ENCODE measurements at places on chromosomes 7 and 10. TPM values are rescaled to one million over a fixed set of nuclear protein-coding genes. Genes with fewer than 3 reads are reported as not detected.

- H3K27me3 ChIP-seq, result no peaks in the 10 kb centered on the region
- peak overlapping the region; percentile 30 for H3K4me3 ChIP-seq
- peak; percentile 11 for DNase-seq
Measured at GRCh38 chr10:117830787-117831212, 215.9 kb downstream of the RAB11FIP2 start.

GRCh38 chr7:135091717-135092116 is 56.2 kb upstream of the TMEM140 start:
- no peak overlapping the region for H3K4me3 ChIP-seq
- H3K4me1 ChIP-seq, result no peaks in the 10 kb centered on the region
- no peak overlapping the region for H3K27ac ChIP-seq
- H3K36me3 ChIP-seq, result no peaks in the 10 kb centered on the region
- DNase-seq, result no peak

DNA sequence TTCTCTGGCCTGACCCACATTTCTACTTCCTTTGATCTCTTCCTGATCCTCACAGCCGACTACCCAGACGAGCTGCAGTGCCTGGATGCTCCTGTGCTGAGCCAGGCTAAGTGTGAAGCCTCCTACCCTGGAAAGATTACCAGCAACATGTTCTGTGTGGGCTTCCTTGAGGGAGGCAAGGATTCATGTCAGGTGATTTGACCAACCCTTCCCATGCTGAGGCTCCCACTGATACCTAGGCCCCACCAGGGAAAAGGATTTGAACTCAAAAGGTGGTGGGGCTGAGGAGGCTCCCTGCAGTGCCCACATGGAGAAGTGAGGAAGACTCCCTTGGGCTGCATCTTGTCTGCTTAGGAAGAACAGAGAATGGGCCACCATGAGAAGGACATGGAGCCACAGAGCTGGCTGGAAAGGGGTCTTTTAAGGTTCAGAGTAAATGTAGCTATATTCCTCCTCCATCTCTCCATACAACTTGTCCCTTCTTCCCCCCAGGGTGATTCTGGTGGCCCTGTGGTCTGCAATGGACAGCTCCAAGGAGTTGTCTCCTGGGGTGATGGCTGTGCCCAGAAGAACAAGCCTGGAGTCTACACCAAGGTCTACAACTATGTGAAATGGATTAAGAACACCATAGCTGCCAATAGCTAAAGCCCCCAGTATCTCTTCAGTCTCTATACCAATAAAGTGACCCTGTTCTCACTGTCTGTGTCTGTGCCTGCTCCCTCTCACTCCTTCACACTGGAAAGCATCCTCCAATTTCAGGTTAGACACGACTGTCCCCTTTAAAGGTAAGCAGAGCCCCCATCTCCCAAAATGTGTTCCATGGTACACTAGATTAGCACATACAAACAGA is 3.3 kb downstream of the PRSS1 start:
- H3K4me3 ChIP-seq, result no peak overlapping the region
- DNase-seq, result no peak

- no peaks in the 10 kb centered on the region for H3K36me3 ChIP-seq
- no peak overlapping the region for H3K4me3 ChIP-seq
- no peaks in the 10 kb centered on the region for H3K4me1 ChIP-seq
- H3K27ac ChIP-seq, result no peak overlapping the region
- DNase-seq, result no peak
Measured at GRCh38 chr7:108147031-108147563, 16.9 kb upstream of the LAMB4 start.

- H3K4me3 ChIP-seq, result peak overlapping the region; percentile 62
- peak; percentile 68 for DNase-seq
- H3K27ac ChIP-seq, result no peak overlapping the region
- H3K36me3 ChIP-seq, result no peaks in the 10 kb centered on the region
- no peaks in the 10 kb centered on the region for H3K27me3 ChIP-seq
Measured at GRCh38 chr7:151448261-151449252, 8.6 kb upstream of the CRYGN start.

- H3K4me3 ChIP-seq, result no peak overlapping the region
- H3K36me3 ChIP-seq, result no peaks in the 10 kb centered on the region
- DNase-seq, result no peak
Measured at GRCh38 chr7:136136906-136137454, 159.8 kb upstream of the MTPN start.

DNA sequence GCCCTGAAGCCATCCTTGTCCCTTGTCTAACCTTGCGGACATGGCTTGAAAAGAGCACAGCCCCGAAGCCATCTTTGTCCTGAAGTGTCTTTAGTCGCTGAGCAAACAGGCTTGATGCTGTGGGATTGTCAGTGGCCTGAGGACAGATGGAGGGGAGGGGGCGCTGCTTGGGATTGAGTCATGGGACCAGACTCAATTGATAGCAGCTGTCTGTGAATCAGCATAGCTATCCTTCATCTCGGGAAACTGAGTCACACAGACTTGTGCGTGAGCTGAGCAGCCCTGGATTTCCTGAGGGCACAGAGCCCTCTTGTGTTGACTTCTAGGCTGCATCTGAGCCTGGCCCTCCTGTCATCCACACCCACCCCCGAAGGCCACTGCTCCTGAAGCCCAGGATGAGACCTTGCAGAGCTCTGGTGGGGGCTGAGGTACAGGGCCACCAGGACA is 14.4 kb downstream of the MYO1G start:
- no peak overlapping the region for H3K27ac ChIP-seq
- DNase-seq, result no peak
- no peak overlapping the region for H3K4me3 ChIP-seq
- H3K4me1 ChIP-seq, result peaks cover 2% of the 10 kb centered on the region

- no peaks in the 10 kb centered on the region for H3K36me3 ChIP-seq
- H3K27ac ChIP-seq, result no peak overlapping the region
- no peak for DNase-seq
- H3K4me1 ChIP-seq, result no peaks in the 10 kb centered on the region
Measured at GRCh38 chr7:19404912-19405329, 259.7 kb upstream of the FERD3L start.

DNA sequence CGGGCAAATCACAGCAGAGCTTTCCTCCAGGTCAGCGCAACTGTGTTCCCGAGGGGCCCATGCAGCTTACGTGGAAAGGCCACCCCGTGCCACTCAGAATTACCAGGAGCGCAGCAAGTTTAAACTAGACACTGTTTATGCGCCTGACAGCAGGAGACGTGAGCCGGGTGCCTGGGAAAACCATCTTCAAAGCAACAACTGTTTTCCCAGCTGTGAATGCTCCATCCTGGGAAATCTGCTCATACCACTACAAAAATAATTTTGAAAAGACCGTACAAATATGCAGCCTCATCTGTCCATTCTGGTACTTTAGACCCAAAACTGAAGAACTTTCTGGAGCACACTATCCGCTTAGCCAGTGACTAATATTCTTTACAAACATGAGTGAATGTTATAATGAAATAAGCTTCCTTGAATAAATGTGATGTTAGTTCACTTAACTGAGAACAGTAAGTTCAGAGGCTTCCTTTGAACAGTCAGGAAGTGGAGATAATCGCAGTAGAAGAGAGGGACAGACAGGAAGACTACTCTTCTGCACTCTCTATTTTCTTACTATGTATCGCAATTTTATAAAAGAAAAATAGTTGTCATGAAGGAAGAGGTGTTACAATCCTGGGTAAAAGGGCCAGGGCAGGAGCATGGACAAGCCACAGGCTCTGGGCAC is 16.7 kb downstream of the GPER1 start:
- no peak for DNase-seq
- H3K27me3 ChIP-seq, result no peaks in the 10 kb centered on the region
- no peak overlapping the region for H3K27ac ChIP-seq

- no peak overlapping the region for H3K27ac ChIP-seq
- no peaks in the 10 kb centered on the region for H3K27me3 ChIP-seq
- H3K4me1 ChIP-seq, result no peaks in the 10 kb centered on the region
- no peak for DNase-seq
- no peak overlapping the region for H3K4me3 ChIP-seq
Measured at GRCh38 chr10:75858339-75858738, 426.9 kb downstream of the LRMDA start.

The PTN gene
- total RNA-seq, result not detected

The GLCCI1 gene
- total RNA-seq, result 9.5 TPM

The ANKRD7 gene
- 0.64 TPM for total RNA-seq

The EMX2 gene
- not detected for total RNA-seq

The GAD2 gene
- total RNA-seq, result not detected

The TAS2R5 gene
- 1.3 TPM for total RNA-seq

The PKD2L1 gene
- not detected for total RNA-seq

The AGBL3 gene
- 3.2 TPM for total RNA-seq
